Gastrocnemius medialis (tissue), 4 donors: ENCODE measurements at places on chromosomes 12 and 14. TPM values are rescaled to one million over a fixed set of nuclear protein-coding genes. Genes with fewer than 3 reads are reported as not detected.

GRCh38 chr14:45373877-45374276 is 120.9 kb upstream of the MIS18BP1 start:
- DNase-seq, result no peak

GRCh38 chr14:45699471-45699870 is 446.5 kb upstream of the MIS18BP1 start:
- DNase-seq, result no peak

DNA sequence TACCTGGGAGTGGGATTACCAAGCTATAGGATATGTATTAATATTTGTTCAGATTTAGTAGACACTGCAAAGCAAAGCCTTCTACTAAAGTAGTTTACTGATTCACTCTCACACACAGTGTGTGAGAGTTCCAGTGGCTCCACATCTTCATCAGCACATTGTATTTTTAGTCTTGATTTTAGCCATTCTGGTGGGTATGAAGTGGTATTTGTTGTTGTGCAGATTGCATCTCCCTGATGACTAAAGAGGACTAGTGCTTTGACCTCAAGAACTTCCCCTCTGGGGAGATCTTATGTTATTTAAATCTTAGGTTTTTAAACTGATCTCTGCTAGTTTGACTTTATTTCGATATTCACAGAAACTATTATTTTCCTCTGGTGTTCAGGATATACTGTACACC is 479.7 kb upstream of the RGS6 start:
- no peak for DNase-seq

MYRFL gene
- 1.1 TPM for total RNA-seq

GRCh38 chr14:29648045-29648444 is 279.6 kb downstream of the PRKD1 start:
- no peak for DNase-seq

ZNF891 gene
- 0.19 TPM for total RNA-seq
